ENCODE measurements at places on chromosomes 7 and 10. TPM values are rescaled to one million over a fixed set of nuclear protein-coding genes. Genes with fewer than 3 reads are reported as not detected.

DNA sequence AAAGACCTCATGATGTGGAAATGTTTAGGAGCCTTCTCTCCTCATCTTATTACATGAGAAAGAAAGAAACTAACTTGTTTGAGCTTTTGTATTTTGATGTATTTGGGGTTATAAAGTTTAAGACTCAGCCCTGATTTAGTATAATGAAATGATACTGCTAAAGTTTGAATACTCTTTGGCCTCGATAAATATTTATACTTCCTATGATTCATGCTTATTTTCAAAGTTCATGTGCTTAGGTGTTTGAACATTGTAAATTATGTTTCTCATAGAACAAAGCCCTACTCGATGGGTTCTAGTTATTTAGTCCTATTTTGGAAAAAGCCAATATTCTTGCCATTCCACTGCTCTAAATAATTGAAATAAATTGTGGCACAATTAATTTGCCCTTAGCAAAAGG is 303.2 kb downstream of the ZWINT start:
- no peak for DNase-seq

DNA sequence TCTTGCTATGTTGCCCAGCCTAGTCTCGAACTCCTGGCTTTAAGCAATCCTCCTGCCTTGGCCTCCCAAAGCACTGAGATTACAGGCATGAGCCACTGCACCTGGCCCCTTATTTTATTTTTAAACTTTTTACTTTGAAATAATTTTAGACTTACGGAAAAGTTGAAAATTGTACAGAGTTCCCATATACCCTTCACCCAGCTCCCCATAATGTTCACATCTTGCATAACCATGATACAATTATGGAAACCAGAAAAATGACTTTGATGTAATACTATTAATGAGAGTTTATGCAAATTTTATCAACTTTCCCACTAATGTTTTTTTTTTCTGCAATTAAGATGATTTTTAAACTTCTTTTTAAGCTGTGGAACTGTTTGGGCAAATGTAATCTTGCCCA is 58.3 kb downstream of the CDH23 start:
- DNase-seq, result no peak

The KIAA1217 gene
- 70.8 TPM for total RNA-seq

The SORBS1 gene
- 103 TPM for total RNA-seq

DNA sequence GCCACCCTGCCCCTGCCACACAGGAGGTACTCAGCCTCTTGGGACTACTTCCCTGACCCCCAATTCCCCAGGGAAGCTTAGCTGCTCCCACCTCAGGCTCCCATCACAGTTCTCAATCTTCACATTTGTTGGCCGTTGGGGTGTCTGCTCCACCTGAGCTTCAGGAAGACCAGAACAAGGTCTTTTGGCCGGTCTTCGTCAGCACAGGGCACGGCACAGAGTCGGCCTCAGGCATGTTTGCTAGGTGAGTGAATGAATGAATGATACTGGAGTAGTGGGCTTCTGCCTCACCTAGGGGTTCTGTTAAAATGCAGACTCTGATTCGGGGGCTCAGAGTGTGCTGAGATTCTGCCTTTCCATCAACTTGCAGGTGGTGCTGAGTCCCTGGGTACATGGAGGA is 20.3 kb downstream of the GPRIN2 start:
- no peak for DNase-seq

DNA sequence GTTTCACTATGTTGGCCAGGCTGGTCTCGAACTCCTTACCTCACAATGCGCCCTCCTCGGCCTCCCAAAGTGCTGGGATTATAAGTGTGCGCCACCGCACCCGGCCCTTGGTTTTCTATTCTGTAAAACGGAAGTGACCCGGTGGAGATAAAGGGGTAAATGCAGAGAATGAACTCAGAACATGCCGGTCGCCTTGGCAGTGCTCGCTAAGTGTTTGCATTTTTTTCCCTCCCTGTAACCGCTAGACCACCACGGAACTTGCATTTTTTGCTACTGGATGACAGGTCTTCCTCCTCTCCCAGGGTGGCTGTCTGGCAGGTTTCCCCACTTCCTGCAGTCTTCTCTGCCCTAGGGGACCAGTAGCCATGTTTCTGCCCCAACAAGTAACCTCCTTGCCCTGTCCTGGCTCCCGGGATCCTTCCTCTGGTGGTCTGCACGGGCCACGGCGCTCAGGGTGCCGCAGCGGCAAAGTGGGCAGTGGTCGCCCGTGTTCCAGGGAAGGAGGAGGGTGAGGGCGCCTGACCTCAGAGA is 18.8 kb upstream of the GNA12 start:
- no peak for DNase-seq

The IKZF1 gene
- total RNA-seq, result 3.1 TPM

DNA sequence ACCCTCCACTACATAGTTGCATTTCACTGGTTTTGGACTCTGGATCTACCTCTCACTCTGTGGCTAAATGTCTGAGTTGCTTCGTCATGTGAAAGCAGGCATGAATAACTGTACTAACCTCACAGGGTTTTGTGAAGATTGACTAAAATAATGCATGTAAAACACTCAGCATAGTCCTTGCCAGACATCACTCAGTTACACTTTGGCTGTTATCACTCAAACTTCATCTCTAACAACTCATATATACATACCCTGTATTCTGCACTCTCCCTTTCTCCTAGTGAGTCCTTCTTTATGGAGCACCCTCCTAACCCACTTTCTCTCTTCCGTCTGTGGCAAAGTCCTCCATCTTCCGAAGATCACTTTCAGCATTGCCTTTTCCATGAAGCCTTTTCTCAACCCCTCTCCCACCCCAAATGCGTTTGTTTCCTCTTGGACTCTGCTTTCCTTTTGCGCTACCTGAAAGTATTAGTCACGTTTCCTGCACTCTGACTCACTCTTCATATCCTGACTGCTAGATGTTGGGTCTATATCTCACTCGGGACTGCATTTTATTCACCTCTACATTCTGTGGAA is 72.6 kb downstream of the OSBPL3 start:
- no peak for DNase-seq

DNA sequence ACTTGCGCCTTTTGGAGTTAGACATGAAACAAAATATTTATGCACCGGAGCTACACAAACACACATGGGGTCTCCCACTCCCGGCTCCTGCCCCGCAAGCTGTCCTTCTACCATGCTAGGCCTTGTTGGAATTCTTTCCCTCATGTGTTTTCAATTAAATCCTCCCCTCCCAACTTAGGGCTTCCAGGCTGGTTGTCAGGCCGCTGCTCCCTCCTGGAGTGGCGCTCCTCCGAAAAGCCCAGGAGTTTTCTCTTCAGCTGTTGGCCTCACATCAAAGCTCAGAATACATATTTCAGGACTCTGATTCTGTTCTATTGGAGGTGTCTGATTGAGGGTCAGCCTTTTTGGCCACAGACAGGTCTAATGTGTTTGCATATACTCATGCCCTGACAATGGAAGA is 113.3 kb downstream of the FANK1 start:
- no peak for DNase-seq

The TRIM56 gene
- 5.3 TPM for total RNA-seq

GRCh38 chr10:11057448-11057847 is 39.8 kb downstream of the CELF2 start:
- no peak for DNase-seq

- DNase-seq, result no peak
Observed at GRCh38 chr10:80502621-80503583, 34.8 kb upstream of the SH2D4B start.

DNA sequence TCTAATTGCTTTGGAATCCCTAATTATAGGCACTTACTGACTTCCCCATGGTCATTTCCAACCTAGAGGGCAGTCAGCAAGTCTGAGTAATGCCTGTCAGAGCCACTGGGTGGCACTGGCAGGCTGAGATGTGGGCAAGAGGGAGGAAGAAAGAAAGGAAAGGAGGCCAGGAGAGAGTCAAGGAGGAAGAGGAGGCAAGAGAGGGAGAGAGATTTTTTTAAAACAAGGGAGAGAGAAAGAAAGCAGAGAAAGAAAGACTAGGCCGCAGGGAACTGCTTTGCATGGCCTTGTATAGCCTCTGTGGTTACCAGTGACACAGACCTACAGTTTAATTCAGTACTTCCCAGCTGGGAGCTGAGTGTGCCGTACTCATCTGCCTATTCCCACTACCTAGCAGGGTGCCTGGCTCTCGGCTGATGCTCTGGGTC is 210.4 kb upstream of the ADO start:
- peak; percentile 62 for DNase-seq

- no peak for DNase-seq
Observed at GRCh38 chr10:124033887-124034218, 59.5 kb downstream of the CHST15 start.

- no peak for DNase-seq
Observed at GRCh38 chr10:127207081-127207480, 10.7 kb upstream of the INSYN2A start.

The GPR146 gene
- total RNA-seq, result 8.1 TPM

The CALY gene
- not detected for total RNA-seq

- no peak for DNase-seq
Observed at GRCh38 chr10:30294476-30295240, 54.4 kb downstream of the MTPAP start.

GRCh38 chr7:57348646-57349269 is 101.2 kb upstream of the ZNF716 start:
- no peak for DNase-seq

GRCh38 chr10:37865957-37866803 is 8.8 kb upstream of the ZNF248 start:
- no peak for DNase-seq

The TRIM74 gene
- total RNA-seq, result 1.0 TPM

DNA sequence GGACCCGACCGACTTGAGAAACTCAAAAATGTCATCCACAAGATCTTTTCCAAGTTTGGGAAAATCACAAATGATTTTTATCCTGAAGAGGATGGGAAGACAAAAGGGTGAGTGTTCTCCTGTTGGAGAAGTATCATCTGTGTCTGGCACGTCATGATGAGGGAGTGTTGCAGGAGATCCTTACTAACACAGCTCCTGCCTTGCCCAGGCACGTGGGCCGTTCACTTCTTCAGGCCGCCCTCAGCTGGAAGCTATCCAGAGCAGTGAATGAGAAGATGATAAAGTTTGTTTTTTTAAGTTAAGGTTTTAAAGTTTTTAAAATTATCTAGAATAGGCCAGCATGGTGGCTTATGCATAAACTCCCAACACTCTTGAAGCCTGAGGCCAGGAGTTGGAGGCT is 6.2 kb downstream of the EIF3B start:
- DNase-seq, result no peak

The SLC13A1 gene
- not detected for total RNA-seq

DNA sequence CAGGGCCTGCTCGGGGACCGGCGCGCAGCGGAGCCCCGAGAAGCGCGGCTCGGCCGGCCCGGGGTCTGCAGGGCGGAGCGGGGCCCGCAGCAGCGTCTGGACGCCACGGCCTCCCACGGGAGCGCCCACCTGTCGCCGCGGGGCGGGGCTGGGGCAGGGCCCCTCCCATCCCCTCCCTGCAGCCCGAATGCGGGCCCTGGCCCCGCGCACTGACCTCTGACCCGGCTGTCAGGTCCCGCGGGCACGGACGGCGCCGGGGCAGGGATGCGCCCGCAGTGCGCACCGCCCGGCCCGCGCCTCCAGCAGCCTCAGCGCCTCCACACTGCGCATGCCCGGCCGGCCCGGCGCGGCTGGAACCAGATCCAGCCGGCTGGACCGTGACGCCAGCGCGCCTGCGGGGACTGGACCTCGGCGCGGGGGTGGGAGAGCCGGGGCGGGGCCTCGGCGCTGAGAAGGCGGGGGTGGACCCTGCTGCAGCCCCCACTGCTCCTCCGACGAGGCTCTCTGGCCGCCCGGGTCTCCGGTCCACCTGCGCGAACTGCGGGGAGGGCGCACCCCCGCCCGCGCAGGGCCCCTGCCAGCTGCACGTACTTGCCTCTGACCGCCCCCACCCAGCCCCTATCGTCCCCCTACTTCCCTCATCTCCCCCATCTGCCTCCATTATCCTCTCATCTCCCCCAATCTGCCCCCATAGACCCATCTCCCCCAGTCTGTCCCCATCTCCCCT is 16.1 kb upstream of the GPR146 start:
- DNase-seq, result peak; percentile 83

DNA sequence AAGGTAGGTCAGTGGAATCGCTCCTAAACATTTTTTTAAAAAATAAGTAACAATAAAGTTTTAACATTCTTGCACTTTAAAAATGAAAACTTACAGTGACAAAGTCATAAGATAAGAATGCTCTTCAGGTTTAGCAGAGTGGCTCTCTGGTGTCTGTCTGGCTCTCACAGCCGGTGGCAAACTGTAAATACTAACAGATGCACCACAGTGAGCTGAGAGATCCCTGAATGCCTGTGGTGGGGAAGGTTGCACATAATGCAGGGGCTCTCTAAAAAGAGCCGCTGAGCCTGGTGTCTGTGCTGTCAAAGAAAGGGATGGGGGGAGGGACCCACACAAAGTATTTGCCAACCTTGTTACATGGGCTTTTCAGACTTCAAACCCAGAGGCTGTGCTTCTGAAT is 498.3 kb downstream of the CCSER2 start:
- no peak for DNase-seq

DNA sequence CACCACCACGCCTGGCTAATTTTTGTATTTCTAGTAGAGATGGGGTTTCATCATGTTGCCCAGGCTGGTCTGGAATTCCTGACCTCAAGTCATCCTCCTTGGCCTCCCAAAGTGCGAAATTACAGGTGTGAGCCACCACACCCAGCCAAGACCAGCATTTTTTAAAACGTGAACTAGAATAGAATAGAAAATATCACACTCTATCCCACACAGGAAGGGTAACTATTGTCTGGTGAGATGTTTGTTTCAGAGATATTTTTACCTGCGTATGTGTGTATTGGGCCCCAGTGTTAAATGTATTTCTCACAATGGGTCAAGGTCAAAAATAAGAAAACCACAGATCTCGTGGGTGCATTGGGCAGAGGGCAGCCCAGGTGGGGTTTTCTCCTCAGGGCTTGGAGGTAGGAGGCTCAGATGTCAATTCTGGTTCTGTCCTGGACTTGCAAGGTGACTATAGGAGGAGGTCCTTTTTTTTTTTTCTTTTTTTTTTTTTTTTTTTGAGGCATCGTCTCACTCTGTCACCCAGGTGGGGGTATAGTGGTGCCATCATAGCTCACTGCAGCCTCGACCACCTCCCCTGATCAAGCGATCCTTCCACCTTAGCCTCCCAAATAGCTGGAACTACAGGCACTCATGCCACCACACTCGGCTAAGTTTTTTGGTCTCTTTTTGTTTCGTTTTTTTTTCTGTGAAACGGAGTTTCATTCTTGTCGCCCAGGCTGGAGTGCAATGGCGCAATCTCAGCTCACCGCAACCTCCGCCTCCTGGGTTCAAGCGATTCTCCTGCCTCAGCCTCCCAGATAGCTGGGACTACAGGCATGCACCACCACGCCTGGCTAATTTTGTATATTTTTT is 19.0 kb downstream of the SH2B2 start:
- no peak for DNase-seq
